ENCODE measurements at places on chromosomes 6 and 20. TPM values are rescaled to one million over a fixed set of nuclear protein-coding genes. Genes with fewer than 3 reads are reported as not detected.

DNA sequence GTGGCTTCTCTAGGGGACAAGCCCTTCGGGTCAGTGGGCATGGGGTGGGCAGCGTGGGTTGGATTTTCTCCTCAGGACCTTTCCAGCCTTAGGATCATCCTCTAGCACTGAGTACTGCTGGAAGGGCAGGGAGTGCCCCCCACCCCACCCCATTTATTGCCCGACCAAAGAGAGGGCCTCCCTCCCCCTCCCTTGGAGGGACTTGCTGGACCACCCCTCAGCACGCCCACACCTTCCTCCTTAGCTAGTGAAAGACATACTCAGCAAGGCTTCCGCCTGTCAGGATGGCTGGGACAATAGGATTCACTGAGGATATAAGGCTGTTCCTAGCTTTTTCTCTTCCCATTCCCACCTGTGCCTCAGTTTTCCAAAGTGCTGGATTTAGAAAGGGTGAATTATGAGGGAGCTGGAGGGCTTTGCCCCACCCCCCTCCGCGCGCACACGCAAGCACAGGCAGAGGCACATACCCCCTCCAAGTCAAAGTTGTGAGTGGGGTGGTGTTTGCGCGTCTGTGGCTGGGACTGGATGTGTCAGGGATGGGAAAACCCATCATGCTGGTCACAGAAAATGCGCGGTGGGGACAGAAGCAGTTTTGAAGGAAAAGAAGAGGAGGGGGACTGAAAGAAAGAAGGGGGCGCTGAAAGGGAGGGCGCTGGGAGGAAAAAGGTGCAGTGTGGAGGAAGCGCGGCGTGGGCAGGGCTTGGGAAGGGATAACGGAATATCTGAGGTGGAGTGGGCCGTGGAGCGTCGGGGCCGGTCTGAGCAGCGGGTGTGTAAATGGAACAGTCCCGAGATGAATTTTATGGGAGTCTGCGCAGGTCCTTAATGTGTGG, 693 bp upstream of the SLC29A1 start:
- no peak for DNase-seq

GRCh38 chr6:163579880-163580295, 165.4 kb downstream of the QKI start:
- no peak for DNase-seq

- DNase-seq: no peak
Measured at GRCh38 chr6:81640126-81640525, 112.4 kb downstream of the TENT5A start.

GRCh38 chr6:158703111-158703836, 53.4 kb downstream of the SYTL3 start:
- no peak for DNase-seq

DNA sequence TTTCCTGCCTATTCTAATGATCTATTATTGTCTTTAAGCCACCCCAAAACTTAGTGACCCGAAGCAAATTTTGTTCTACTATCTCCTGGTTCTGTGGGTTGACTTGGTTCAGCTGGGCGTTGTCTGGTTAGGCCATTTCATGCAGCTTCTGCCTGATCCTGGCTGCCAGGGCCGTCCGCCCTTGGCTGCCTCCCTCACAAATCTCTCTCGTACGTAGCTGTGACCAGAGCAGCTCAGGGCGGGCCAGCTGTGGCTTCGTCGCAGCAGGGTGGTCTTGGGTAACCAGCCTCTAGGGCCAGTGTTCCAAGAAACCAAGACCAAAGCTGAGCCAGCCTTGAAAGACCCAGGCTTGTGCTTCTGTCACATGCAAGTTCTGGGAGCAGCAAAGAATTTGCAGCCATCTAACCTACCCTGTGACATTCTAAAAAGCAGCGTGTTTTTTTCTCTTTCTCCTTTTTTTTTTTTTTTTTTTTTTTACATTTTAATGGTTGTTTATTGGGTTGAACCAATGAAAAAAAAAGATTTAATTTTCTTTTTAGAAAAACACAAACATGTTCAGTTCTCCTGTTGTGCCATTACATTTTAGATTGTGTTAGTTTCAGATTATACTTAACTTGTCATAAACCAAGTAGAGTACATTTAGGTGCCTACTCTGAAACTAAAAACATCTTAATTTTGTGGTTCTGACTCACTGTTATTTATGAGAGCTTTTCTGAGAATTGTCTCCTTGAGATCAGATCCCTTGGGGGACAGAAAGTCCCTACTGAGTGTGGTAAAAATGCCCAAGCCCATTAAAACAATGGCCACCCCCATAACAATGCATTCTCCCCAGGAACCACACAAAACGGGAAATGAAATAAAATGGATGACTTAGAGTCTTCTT, 83.9 kb downstream of the ZDHHC14 start:
- DNase-seq: no peak

SMOC2 gene
- not detected for polyA plus RNA-seq

DNA sequence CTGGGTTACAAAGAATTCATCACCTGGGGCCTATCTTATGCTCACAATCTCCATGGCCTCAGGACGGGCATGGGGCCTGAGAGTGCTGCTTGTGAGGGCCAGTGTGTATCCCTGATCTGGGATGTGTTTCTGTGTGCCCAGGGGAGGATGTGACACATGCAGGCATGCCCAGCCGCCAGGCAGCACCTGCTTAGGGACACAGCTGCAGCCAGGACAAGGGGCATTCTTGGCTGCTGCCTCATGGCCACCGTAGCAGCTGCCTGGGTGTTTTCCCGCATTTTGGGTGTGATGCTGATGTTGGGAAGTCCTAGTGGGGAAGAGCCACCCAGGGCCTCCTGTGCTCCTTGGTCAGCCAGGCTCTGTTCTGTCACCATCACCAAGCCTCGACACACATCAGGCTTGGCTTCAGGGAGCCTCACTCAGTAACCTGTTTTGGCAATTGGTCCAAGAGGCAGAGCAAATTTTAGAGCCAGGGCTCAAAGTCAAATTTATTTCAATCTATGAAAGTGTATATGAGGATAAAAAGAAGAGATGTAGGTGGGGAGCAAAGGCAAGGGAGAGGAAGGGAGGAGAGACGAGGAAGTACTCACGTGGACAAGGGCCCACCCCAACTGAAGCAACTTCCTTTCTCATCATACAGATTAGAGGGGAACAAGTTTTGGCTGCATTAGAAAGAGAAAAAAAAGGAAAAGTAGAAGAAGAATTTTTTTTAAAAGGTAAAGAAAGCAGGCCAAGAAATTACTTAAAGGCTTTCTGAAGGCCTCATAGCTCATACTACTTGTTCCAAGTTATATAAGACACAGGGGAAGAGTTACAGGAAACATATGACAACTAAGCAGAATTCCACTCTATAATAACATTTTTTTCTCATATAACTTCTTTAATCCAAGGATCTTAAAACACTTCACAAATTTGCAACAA, 269.9 kb upstream of the SUPT3H start:
- peak; percentile 29 for DNase-seq

DNA sequence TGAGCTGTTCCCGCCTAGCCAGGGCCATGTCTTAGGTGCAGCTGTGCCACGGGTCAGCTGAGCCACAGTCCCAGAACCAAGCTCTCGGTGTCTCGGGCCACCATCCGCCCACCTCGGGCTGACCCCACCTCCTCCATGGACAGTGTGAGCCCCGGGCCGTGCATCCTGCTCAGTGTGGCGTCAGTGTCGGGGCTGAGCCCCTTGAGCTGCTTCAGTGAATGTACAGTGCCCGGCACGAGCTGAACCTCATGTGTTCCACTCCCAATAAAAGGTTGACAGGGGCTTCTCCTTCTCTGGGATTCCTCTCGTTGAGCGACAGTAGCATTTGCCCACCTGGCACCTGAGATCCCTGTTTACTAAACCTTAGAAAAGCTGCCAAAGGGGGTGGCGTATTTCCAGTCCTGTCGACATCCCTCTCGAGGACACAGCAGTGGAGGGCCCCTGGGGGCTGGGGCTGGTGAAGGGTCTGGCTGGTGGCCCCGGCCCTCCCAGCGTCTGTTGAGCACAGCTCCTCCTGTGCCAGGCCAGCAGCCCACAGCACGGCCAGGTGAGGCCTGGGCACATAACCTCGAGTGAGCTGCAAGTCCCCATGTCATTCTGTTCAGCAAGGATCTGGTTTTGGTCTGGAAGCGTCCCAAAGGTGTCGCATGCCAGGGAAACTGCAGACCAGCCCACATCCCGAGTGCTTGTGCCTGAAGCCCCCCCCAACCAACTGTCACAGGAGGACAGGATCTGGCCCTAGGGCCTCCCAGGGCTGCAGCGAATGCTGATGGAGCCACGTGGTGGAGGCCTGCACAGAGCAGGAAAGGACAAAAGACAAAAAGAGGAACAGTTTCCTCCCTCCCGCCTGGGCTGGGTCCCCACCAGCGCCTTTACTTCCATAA, 21.2 kb upstream of the PYGB start:
- no peak for DNase-seq

GRCh38 chr6:17103715-17104114, 1.9 kb downstream of the STMND1 start:
- no peak for DNase-seq

DNA sequence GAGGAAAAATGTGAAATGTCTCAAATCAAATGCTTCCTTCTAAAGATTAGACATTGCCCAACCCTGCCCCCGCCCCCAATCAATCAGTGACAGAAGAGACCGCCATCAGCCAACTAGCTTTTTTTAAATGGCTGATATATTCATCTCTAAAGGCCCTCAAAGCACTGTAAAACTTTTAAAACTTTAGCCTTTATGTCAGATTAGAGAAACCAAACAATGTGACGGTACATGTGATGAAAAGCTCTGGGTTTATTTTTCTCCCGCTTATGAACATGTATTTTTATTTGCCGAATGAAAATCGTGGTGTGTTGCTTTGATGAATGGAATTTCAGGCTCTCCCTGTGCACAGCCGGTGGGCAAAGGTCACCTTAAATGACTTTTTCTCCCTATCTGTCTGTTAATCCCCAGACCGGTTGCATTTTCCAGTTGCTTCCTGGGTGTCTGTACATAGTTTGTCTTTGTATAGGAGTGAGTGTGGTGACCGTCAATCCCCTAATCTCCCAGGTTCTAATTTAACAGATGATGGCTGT, 38.5 kb downstream of the TBC1D7 start:
- no peak for DNase-seq

DNA sequence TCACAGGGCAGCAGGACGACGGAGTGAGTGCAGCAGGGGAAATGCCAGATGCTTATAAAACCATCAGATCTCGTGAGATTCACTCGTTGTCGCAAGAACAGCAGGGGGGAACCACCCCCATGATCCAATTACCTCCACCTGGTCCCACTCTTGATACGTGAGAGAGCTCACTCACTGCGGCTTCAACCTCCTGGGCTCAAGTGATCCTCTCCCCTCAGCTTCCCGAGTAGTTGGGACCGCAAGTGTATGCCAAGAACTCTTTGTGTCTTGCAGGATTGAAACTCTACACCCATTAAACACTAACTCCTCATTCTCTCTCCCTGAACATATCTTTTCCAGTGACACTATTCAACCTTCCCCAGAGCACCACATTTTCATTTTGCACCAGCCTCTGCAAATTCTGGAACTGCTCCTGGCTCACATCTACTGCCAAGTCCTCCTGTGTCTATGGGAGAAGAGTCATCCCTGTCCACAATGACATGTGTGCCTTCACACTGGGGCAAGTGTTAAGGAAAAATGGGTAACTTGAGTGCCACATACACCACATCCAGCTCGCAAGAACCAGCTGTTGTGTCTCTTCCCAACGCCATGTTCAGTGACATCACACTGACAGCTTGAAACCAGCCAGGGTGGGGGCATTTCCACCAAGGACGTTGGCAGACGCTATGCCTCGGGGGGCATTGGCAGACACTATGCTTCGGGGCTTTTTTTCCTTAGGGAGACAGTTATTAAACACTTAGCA, 14.7 kb upstream of the TAF4 start:
- DNase-seq: no peak

SPATA25 gene
- polyA plus RNA-seq: 1.0 TPM

DNA sequence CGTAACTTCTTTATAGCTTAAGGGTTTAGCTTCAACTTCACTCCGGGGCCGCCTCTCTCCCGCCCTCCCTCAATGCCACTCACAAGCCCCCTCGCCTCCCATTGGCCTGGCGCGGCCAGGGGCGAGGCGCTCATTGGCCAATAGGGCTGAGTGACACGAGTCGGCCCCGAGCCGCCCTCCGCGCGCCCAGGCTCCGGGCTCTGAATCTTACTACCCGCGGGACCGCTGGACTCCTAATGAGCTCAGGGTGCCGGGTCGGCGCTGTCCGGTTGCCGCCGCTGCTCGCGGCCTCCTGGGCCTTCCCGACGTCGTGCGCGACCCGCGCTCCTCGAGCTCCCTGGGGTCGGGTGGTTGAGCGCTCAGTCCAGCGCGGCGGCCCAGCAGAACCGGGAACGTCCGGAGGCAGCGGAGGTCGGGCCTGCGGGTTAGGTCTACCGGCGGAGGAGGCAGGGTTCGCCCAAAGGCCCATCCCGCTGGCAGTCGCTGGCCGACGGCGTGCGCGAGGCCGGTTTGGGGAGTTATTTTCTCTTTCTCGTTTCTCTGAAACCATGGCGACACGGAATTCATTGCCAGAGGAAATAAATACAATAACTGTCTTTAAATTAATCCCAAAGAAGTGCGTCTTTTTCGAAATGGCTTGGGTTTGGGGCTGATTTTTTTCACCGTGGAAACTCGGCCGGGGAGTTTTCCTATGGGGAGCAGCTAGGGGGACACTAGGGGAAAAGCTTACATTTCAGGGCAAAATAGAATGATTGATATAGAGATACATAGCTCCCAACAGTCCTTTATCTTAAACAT, at the start of gene SIM1:
SIM1 (minus strand) TSS at position 19 of the 798 bp plus-strand sequence. CDS start 1,453 bp downstream, outside the sequence.
- DNase-seq: peak; percentile 59

ADAM33 gene
- polyA plus RNA-seq: 1.7 TPM

- DNase-seq: no peak
Measured at GRCh38 chr20:34193051-34193450, 48.2 kb upstream of the ASIP start.

PTGIS gene
- 2.4 TPM for polyA plus RNA-seq

SLC22A2 gene
- polyA plus RNA-seq: not detected

DNA sequence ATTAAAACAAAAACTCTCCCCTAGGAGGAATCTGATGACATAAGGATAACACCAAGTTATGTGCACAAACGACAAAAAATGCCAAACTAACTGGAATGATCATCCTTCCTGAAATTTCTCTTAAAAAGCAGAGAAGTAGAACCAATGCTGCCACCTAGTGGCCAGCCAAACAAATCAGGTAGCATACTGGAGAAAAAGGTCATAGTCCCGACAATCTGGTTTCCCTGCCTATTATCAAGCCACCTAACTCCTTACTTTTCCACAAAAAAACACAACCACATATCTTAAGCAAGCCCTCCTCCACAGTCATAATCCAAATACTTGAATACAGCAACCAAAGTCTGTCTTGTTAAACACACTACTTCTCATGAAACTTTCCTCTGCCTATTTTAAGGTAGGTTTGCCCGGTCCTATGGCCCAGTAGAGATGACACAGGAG, 5.3 kb downstream of the OARD1 start:
- peak; percentile 84 for DNase-seq
